ENCODE measurements at places on chromosomes 7 and 10.

- DNase-seq = no peak
Measured at GRCh38 chr7:37016064-37016878, 292.0 kb upstream of the AOAH start.

DNA sequence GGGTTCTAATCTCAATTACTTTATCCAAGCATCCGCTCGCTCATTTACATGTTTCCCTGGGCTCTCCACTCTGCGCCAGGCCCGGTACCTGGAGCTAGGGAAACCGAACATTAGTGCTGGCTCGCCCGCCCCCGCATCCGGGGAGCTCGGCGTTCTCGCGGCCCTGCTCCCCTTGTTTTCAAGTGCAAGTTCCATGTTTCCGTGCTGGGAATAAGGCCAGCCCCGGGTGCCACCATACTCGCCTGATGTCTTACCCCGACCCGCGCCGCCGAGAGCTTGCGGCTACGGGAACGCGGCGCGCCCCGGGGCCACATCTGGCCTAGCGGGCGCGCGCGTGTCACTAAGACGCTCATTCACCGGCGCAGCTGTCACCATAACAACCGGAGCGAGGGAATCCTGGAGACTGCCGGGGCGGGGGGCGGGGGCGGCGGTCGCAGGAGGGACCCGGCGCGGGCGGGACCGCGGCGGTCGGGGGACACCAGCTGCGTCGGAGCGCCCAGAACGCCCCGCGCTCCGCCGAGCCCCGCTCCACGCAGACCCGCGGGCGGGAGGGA, at the start of gene NEURL1:
NEURL1 (plus strand) TSS at position 344 of the 554 bp plus-strand sequence. CDS start 683 bp downstream, outside the sequence.
- DNase-seq = no peak

GRCh38 chr7:133294234-133294633, 41.4 kb downstream of the EXOC4 start:
- no peak for DNase-seq

DNA sequence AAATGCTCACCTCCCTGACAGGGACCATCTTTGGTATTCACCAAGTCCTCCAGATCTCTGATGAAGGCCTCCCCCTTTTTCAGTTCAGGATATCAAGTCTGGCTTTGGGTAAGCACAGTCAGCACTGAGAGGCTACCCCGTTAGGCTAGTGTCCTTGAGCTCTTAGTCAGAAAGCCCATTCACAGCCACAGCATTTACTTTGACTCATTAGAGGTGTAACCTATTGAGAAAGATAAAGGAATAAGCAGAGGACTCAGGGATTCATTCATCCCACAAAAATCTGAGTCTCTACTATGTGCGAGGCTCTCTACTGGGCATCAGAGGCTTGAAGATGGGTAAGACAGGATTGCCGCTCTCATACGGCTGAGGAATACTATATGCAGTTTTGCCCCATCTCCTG, 14.0 kb upstream of the RAMP3 start:
- DNase-seq = no peak

GRCh38 chr7:55006499-55006898, 12.3 kb upstream of the EGFR start:
- no peak for DNase-seq

- DNase-seq = no peak
Measured at GRCh38 chr10:77888356-77888703, 38.2 kb downstream of the DLG5 start.

GRCh38 chr10:120555842-120556532, 99.0 kb downstream of the PLPP4 start:
- no peak for DNase-seq

DNA sequence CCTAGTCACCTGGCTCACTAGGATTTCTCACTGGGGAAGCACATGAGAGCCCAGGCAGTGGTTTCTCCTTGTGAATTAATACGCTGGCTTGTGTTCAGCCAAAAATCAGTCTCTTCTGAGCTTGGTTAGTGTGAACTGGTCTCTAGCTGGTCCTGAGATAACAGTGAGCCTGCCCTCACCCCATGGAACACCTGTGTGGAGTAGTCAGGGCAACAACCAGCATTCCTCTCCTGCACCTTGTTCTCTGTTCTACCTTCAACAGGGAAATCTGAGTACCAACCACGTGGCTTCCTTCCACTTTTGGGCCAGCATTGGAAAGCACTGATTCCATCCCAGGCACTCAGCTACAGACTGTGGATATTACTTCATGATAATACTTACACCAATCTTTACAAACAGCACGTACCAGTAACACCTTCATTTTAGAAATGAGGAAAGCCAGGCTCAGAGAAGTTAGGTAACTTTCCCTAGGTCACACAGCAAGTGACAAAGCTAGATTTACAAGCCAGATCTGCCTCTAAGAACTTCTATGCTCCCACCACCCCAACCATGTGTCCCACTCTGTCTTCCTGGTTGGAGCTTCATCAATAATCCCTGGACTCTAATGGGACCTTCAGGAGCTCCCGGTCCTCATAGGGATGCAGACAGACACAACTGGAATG, 106.6 kb downstream of the GRID1 start:
- no peak for DNase-seq

DNA sequence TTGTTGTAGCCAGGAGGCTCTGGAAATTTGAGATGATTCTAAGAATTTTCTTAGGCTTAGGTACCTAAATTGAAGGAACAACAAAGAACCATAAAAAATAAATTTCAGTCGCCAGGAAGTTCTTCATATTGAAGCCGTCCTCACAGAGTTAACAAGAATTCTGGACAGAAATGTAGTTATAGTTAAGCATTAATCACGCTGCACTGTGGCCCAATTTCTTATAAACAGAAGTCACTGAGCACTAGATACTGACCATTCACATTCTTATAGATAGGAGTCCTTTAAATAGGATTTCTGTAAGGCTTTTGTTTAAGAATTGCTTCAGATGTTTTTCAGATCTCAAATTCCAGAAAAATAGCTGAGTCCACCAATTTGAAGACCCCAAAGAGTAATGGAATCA, 256.2 kb upstream of the PITRM1 start:
- DNase-seq = no peak

- DNase-seq = no peak
Measured at GRCh38 chr7:74583630-74584029, 73.9 kb upstream of the GTF2I start.

Data from activated CD4-positive, CD25-positive, alpha-beta regulatory T cell treated with anti-CD3 and anti-CD28 coated beads, Interleukin-2, amount 50 U/mL, for 16 hours (primary cell).